ENCODE measurements at places on chromosomes 4 and X.
A peak's percentile ranks its signal among the peaks of the same experiment; 100 is the strongest.

- ATAC-seq, result no peak
These were observed 13.5 kb upstream of the NONO start for GRCh38 chrX:71269801-71270395.

DNA sequence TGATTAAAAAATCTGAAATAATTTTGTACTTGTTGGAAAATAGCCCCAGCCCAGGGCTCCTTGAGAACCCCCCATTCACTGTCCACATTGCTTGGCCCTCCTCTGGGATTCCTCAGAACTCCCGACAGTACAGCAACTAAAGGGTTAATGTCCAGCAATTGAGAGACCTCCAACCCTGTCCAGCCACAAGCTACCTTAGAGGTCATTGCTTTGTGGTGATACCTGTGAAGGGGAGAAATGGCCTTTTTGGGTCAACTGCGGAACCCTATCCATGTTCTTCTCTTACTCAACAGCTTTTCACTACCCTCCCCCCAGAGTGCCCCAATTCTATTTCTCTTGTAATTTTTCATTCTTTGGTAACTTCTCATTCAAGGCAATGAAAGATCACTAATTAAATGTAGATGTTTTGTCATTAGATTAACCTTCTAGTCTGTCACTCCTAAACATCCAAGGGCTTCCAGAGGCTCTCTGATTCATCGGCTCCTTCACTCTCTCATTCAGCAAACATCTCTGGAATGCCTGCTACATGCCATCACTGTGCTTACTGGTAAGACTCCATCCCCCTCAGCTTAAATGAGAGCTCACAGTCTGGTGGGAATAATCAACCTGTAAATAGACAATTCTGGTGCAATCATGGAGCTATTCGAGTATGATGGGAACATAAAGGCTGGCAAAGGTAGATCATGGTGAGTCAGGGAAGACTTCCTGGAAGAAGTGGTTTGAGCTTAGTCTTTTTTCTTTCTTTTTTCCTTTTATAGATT is 241.4 kb upstream of the PGRMC2 start:
- ATAC-seq, result no peak

DNA sequence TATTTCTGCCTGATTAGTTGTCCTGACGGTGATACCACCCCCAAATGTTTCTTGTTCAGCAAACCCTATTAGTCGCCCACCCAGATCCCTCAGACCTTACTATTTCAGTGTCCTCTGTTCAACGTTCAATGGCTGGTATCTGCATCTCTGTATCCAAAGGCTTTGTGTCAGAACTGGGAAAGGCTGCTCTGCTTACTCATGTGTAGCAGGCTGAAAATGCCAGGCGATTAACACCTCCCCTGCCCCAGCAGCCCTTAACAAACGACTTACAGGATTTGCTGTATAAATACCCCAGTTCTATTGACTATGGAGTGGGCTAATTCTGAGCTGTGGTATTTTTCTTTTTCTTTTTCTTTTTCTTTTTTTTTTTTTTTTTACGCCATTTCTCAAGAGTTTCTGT is 415.0 kb downstream of the ZNF674 start:
- ATAC-seq, result no peak

GRCh38 chrX:136714626-136715599 is 65.8 kb downstream of the ARHGEF6 start:
- peak; percentile 71 for ATAC-seq

DNA sequence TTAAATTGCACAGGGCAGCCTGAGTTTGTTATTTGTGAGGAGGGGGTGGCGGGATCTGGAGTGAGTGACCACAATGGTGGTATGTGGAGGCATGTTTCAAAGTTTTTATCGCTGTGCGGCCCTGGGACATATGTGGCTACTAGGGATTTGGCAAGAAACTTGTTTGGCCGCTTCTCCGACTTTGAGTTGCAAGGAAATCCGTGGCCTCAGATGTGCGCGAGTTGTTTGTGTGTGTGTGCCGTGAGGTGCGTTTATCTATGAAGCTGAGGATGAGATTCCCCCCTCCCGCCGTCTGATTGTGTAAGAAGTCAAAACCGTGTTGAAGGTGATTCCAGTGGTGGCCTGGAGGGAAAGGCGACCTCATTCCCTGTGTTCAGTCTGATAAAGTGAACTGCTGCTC is 1.4 kb downstream of the JADE3 start:
- no peak for ATAC-seq

DNA sequence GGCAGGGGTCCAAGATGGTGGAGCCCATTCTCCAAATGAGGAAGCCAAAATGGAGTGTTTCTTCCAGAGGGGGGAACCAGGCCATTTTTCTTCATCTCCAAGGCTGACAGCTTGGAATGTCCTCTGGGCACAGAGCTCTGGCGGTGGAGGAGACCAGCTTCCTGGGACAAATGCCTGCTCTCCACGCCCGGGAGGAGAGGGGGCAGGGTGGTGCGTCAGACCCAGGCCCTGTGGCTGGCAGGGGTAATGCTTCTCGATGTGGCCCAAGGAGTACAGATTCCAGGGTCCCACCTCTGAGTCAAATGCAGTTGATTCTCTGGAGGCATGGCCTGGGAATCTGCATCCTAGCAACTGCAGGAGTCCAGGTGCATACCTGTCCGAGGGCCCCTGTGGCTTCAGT is 44.6 kb upstream of the ADRA2C start:
- ATAC-seq, result no peak

DNA sequence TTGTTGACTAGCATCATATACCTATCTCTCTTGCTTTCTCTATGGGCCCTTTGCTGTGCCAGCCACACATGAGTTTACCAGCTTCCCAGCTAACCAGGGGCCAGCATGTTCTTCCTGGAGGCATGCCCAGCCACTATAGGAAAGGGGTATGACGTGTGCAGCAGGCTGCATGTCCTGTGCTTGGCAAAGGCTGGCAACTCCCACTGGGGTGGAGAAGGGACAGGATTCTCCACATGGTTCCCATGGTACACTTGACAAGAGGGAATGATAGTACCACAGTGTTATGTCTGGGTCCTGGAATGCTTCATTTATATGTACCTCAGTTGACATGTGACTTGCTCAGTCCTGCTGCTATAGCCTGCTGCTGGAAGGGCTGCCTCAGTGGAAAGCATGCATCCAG is 78.8 kb downstream of the TMEM164 start:
- no peak for ATAC-seq

DNA sequence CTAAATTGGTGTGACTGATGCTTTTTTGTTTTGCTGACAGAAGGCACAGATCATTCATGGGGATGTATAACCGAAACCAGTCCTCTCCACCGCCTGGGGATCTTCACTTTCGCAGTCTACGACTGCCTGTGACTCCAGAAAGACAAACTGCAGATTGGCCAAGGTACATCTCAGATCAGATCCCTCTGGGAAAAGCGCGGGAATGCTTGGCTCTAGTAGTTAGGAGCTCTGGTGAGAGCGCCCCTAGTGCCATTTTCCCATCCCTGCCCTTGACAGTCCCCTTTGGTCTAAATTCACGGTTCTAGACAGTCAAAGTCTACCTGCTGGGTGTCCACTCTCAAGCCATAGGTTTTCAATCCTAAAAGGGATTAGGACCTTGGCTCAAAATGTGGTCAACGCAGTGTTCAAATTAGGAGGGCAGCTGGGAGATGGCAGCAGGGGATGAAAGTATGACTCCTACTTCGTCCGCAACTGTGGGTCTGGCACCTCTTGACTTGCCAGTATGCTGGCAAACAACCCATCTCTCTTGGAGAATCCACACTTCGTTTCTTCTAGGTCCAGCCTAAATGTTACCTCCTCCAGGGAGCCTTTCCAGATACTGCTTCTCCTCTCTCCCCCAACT is 6.9 kb upstream of the HAND2 start:
- ATAC-seq, result no peak

DNA sequence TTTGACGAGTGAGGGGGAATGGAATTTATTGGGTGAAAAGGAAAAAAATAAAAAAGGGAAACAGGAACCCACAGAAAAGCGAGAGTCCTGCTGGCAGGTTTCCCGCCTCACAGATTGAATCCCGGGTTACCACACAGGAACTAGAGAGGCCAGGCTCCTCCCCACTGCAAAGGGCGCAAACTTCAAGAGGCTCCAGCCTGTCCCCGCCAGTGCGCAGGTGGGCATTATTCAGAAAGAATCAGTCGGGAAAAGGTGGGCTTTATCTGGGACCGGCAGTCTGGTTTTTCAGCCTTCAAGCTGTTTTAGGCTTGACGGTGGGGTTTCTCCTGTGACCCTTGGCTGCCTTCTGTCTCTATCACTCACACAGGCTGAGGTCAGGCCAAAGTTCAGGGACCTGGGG is 1496.8 kb downstream of the RPA4 start:
- ATAC-seq, result no peak

- peak; percentile 44 for ATAC-seq
These were observed 19.1 kb upstream of the S100P start for GRCh38 chr4:6674500-6675149.

DNA sequence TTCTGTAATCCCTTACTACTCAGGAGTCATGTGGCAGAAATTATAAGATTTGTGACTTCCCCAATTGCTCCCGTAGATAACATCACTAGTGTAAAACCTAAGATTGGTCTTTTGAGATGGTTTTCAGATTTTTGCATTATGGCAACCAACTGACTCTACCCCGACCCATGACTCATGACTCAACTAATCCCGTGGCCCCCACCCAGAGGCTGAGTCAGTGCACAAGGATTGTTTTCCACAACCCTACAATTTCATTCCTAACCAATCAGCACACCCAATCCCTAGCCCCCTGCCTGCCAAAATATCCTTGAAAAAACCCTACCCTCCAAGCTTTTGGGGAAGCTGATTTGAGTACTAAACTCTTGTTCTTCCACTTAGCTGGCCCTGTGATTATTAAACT is 109.4 kb upstream of the FAM9C start:
- ATAC-seq, result no peak

- ATAC-seq, result no peak
These were observed 2548.3 kb downstream of the ARAP2 start for GRCh38 chr4:33696041-33696440.

Measured in activated CD4-positive, CD25-positive, alpha-beta regulatory T cell treated with anti-CD3 and anti-CD28 coated beads, Interleukin-2, amount 50 U/mL, for 24 hours (primary cell).